T1000 (cell line): ENCODE measurements at places on chromosomes 11 and 22.
A peak's percentile ranks its signal among the peaks of the same experiment; 100 is the strongest.

GRCh38 chr11:74012074-74012809, 3.4 kb upstream of the UCP3 start:
- DNase-seq: no peak

- no peak for DNase-seq
Observed at GRCh38 chr11:26112264-26112663, 219.7 kb upstream of the ANO3 start.

DNA sequence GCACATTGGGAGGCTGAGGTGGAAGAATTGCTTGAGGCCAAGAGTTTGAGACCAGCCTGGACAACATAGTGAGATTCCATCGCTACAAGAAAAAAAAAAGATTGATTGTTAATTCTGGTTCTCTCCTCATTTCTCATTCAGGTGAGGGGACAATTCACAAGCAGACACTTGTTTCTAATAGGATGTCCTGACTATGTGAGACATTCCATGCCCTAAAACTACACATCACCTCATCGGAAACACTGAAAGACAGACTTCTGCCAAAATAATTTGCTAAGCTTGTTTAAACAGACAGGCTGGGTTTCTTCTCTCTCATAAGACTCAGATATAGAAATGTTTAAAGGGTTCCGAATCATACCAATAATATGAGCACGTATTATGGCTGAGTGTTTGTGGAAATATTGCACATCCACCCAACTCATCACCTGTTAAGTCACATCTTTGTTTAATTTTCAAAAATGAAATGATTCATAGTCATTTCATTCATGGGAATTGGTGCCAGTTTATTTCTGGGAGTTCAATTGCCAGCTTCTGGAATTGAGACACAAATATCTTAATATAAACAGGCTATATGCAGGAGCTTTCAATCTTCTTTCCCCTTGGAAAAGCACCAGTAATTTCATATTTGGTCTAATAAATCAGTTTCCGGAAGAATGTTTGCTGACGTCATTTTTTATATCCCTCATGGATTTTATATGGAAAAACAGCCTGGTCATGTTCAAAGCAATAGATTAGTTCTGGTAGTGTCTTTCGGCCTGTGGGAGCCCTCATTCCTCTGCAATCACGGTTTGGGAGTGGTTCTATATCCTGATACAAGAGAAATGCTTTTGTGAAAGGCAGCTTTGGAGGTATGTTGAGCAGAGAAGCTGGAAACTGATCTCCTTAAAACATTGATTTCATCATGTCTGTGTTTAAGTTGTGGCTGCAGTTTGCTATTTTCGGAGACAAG, 87.0 kb downstream of the BDNF start:
- DNase-seq: no peak

DNA sequence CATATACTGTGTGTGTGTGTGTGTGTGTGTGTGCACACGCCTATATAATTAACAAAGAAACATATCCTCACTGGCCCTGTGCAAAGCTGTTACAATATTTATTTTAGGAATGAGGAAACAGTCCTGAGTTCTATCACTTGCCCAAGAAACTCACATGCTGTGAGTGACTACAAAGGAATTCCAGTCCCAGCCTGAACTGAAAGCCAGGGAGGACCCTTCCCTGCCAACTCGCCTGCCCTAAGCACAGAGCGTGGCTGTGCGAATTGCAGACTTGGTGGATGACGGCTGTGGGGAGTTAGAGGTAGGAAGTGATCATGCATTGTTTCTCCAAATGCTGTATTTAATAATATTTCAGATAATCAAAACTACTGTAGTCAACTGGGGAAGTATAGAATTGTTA, 26.4 kb upstream of the CD5 start:
- no peak for DNase-seq

GRCh38 chr22:18055619-18056160, 22.1 kb upstream of the PEX26 start:
- DNase-seq: no peak

DNA sequence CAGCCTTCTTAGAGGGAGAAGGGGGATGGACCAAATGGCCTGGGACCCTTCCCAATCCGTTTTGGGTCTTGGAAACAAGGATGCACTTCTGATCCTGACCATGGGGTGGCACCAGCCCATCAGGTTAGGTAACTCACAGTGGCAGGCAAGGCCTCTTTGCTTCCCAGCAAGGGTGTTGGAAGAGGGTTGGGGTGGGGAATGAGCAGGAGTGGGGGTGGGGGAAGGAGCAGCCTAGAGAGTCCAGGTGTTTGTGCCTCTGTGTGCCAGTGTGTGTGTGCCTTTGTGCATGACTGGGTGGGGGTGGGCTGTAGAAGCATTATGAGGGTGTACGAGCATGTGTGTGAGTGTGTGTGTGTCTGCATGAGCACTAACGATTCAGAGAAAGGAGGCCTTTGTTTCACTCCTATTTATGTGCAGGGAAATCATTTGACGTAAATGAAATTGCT, 213.1 kb downstream of the INSC start:
- DNase-seq: peak; percentile 14

- DNase-seq: no peak
Observed at GRCh38 chr11:106842134-106842533, 176.1 kb downstream of the GUCY1A2 start.

GRCh38 chr22:37496651-37497050, 10.5 kb upstream of the MFNG start:
- no peak for DNase-seq

DNA sequence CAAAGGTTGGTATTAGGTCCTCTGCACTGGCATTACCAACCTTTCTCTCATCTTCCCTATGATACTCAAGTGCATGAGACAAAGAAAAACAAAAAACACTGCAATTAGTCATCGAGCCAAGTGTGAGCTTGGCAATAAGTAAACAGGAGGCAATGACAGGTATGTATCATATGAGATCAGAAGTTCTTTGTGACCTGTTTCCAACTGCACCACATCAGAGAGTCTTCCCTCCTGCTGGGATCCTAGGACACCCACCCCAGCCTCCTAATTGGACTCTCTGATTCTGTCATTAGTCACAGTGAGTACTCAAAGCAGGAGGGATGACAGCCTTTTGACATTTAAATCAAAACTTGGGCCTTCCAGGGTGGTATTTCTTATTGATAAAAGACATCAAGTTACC, 7.8 kb upstream of the JAML start:
- DNase-seq: no peak

GRCh38 chr11:129960216-129961214, 42.1 kb downstream of the PRDM10 start:
- DNase-seq: peak; percentile 3

DNA sequence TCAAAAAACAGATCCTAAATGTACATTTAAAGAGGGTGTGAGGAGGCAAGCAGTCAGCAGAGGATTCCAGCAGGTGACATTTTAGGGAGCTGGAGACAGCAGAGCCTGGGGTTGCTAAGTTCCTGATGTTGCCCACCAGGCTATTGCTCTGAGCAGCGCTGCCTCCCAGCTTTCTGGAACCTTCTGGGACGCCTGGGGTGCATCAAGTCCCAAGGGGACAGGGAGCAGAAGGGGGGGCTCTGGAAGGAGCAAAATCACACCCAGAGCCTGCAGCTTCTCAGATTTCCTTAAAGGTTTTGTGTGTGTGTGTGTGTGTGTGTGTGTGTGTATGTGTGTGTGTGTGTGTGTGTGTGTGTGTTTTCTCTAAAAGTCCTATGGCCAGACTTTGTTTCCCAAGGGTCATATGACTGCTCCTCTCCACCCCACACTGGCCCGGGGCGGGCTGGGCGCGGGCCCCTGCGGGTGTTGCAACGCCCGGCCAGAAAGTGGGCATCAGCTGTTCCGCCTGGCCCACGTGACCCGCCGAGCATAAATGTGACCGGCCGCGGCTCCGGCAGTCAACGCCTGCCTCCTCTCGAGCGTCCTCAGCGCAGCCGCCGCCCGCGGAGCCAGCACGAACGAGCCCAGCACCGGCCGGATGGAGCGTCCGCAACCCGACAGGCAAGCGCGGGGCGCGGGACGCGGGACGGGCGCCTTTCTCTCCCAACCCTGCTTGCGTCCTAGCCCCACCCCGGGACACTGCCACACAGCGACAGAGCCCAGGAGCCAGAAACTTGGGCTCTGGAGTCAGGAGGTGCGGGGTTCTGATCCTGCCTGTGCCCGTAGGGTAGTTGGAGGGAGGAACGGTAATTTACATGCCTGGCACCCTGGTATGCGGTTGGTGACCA, at the start of gene HMOX1:
Gene HMOX1, plus strand, starts transcription at position 560 of the 887 bp plus-strand sequence. Its CDS starts 78 bp downstream, at position 638.
- peak; percentile 83 for DNase-seq

DNA sequence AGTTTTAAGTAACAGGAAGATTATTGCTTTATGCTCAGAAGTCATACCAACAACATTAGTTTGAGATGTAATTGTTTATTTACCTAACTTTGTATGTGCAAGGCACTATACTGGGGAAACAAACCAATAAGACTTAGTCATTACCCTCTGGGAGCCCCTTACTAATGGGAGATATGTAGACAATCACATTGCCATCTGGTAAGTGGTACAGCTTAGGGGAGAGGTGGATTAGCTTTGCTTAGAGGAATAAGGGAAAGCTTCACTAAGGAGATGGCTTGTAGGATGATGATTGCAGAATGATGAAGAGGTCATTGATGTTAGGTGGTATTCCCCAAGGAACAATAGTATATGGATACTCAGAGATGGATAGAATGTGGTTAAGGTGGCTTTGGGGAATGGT, 17.5 kb downstream of the EMSY start:
- DNase-seq: no peak

GRCh38 chr22:19965771-19966709, 24.4 kb upstream of the TXNRD2 start:
- no peak for DNase-seq

GRCh38 chr22:50447576-50448551, 27.0 kb downstream of the SBF1 start:
- DNase-seq: no peak

- no peak for DNase-seq
Observed at GRCh38 chr11:47188259-47188658, 2.0 kb upstream of the PACSIN3 start.

DNA sequence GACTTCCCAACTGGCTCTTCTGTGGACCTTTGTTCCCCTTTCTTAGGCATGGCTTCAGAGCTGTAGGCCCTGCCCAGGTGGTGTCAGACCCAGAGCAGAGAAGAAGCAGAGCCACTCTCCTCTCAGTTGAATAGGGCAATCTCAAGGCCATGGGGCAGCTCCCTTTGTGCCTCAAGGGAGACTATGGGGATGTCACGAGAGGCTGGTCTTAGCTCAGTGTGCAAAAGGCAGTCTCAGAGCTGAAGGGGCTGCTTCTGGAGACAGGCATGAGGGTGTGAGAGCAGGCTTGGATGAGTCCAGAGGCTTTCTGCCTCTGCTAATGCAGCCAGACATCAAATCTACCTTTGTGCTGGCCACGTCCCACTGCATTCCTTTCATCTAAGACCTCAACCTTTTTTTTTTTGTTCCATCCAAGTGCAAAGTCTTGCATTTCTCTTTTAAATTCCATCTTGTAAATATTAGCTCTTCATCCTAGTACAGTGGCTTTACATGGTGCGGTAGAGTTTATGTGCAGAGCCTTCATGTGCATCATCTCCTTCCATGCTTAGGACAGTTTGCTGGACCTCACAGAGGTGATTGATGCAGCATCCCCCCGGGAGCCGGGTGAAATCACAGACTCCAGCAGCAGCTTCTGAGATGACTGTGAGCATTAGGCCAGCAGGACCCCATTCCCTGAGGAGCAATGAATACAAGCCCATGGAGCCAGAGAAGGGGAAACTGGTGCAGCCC, 34.2 kb upstream of the FCHSD2 start:
- no peak for DNase-seq

GRCh38 chr11:133905677-133906156, 51.1 kb downstream of the IGSF9B start:
- no peak for DNase-seq

GRCh38 chr11:120945042-120945441, 78.9 kb upstream of the TBCEL start:
- DNase-seq: no peak

- no peak for DNase-seq
Observed at GRCh38 chr11:114440971-114441763, 1.9 kb downstream of the REXO2 start.

GRCh38 chr11:73270855-73271477, 1.2 kb upstream of the P2RY6 start:
- no peak for DNase-seq

GRCh38 chr11:69841859-69842698, 22.9 kb upstream of the FGF3 start:
- no peak for DNase-seq

GRCh38 chr22:23106344-23106743, 35.4 kb downstream of the RSPH14 start:
- no peak for DNase-seq

DNA sequence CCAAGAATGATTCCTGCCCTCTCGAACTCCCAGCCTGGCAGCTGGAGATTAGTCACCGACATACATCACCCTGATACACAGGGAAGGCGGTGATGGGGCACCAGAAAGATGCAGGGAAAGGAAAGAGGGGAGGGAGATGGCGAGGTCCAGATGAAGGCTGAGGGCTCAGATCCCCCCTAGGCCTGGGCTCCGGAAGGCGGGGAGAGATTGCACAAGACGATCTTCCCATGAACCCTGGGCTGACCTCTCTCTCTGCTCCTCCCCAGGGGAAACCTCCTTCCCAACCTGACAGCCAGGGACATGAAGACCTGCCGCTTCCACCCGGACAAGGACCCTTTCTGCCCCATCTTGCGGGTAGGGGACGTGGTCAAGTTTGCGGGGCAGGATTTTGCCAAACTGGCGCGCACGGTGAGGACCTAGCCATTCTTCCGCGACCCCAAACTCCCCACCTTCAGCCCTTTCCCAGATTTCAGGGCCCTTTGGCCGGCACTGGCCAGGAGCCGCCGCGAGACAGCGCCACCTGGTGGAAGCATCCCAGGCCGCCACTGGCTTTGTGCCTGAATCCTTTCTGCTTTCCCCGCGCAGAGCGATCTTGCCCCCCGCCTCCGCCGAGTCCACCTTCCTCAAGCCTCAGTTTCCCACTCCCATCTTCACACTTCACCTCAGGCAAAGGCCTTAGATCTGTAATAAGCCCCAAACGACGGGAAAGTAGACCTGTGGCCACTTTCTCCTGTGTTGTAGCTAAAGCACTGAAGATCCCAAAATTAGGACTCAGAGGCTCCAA, 11.5 kb downstream of the P2RX3 start:
- peak; percentile 27 for DNase-seq

GRCh38 chr11:63826471-63827190, 12.3 kb upstream of the MARK2 start:
- no peak for DNase-seq

- no peak for DNase-seq
Observed at GRCh38 chr11:77142091-77142975, 14.3 kb downstream of the MYO7A start.

- no peak for DNase-seq
Observed at GRCh38 chr22:38348751-38349496, 31.7 kb upstream of the CSNK1E start.

GRCh38 chr11:44328138-44328660, 18.3 kb upstream of the ALX4 start:
- DNase-seq: no peak
